Uterine smooth muscle cell (primary cell): ENCODE measurements at places on chromosomes 1 and 21. TPM values are rescaled to one million over a fixed set of nuclear protein-coding genes. Genes with fewer than 3 reads are reported as not detected.

Gene AIM2
- 0.11 TPM in 1 of 2 replicates, not detected in the other for total RNA-seq

Gene OR2G6
- total RNA-seq, result not detected in 2 replicates

Gene CD34
- total RNA-seq, result 0.25 TPM in 1 of 2 replicates, not detected in the other

Gene KLHDC8A
- not detected in 2 replicates for total RNA-seq

Gene DONSON
- 15.5 and 28.9 TPM in 2 replicates for total RNA-seq

Gene TNFRSF9
- total RNA-seq, result under 0.01 TPM in 1 of 2 replicates, not detected in the other

Gene OR10J1
- 0.25 TPM in 1 of 2 replicates, not detected in the other for total RNA-seq
